ENCODE measurements at places on chromosomes 4 and X. TPM values are rescaled to one million over a fixed set of nuclear protein-coding genes. Genes with fewer than 3 reads are reported as not detected.

DNA sequence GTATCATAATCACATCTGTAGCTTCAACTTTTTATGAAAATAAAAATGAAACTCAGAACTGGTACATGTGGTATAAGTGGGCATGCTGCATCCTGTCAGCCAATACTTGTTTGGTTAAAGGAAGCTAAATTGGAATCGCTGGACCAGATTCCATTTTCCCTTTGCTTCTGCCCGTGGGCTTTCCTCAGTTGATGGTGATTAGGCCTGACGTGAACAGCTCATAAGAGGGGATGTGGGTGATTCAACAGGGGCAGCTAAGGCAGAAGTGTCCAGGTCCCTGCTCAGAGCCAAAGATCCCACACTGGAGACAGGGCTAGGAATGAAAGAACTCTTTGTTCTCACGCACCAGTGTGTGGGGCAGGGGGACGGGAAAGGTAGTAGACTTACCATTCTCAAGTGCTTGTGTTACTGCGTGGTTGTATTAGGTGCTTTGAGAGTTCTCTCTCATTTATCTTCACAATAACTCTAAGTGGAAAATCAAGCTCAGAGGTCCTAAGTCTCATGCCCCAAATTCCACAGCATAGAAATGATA, 63.2 kb upstream of the GUCY1A1 start:
- no peaks in the 10 kb centered on the region for H3K36me3 ChIP-seq
- no peak overlapping the region for H3K4me3 ChIP-seq
- no peak overlapping the region for H3K27ac ChIP-seq

DNA sequence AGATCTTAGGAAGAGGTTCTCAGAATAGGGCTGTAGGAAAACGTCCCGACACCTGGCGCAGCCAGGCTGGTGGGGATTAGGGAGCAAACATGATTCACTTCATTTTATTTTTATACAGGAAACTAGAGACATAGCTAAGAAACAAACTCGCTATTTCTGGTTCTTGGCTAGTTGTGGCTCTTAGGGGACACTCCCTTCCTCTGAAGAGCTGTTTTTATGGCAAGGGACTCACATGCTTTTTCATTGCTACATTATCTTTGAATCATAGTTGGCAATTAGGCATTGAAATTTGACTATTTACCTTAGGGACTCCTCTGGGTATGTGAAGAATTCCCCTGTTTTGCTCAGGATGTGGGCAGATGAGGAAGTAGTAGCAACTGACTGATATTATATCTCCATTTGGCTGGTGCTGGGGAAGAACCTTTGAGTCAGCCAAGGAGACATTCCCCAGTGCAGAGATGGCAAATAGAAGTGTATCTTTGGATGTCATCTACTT, 174.5 kb downstream of the SMIM20 start:
- H3K27me3 ChIP-seq = no peaks in the 10 kb centered on the region
- no peak overlapping the region for H3K4me3 ChIP-seq
- H3K36me3 ChIP-seq = no peaks in the 10 kb centered on the region

GRCh38 chrX:29687687-29688086, 527.7 kb upstream of the MAGEB2 start:
- H3K27ac ChIP-seq = no peak overlapping the region
- no peaks in the 10 kb centered on the region for H3K4me1 ChIP-seq
- H3K27me3 ChIP-seq = no peaks in the 10 kb centered on the region
- no peak overlapping the region for H3K4me3 ChIP-seq

DNA sequence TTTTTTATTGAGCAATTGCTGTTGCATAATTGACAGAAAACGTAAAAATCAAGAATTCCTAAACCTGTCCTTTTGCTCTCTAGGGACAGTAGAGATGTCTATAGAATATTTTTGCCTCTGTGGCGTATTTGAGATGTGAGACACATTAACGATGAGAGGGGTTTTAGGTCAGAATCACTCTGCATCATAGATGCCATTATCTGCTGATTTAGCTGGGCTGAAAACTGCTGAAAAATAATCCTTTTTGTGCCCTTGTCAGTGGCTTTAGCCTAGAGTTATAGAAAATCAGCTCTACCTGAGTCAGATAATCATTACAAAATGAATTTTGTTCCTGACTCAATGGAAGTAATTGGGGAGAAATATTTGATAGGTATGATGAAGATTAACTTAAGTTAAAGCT, 767.8 kb upstream of the TENM3 start:
- H3K4me3 ChIP-seq = no peak overlapping the region
- no peaks in the 10 kb centered on the region for H3K27me3 ChIP-seq
- no peaks in the 10 kb centered on the region for H3K4me1 ChIP-seq
- H3K27ac ChIP-seq = no peak overlapping the region

DNA sequence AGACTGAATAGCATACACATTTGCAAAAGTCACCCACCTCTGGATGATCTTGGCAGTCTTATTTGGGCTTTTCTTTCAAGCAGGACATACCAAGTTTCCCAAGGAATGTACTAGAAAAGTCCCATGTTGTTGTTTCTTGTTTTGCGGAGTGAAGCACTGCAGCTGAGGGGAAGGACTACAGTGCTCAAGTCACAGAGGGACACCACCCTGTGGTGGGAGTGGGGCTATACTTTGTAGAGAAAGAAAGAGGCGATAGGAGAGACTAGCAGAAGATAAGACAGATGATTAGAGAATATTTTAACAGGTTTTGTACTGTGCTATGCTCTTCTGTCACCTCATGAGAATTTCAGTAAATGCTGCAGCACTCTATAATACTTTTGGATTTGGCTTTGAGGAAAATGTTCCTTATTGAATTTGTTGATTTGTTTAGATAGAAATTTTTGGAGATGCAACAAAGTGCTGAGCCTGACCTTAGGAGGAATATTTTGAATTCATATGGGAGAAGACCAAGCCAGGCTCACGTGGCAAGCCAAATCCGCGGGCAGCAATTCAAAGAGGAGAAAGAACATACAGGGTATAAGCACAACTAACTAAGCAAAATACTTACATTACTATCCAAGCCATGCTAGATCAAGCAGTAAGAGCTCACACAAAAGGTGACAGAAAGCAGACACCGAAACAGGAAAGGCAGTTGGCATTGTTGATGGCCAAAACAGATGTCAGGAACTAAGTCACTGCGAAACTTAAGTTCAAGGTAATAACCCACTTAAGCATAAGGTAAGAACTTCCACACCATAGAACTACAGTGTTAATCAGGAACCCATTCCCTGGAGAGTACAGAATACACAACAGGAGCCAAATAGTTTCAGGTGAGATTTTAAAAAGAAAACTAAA, 280.3 kb upstream of the INTU start:
- H3K4me1 ChIP-seq = no peaks in the 10 kb centered on the region
- no peak overlapping the region for H3K27ac ChIP-seq
- no peak overlapping the region for H3K4me3 ChIP-seq
- no peaks in the 10 kb centered on the region for H3K36me3 ChIP-seq

GRCh38 chr4:87225936-87226335, 5.5 kb upstream of the KLHL8 start:
- no peak overlapping the region for H3K4me3 ChIP-seq
- no peaks in the 10 kb centered on the region for H3K27me3 ChIP-seq
- H3K27ac ChIP-seq = no peak overlapping the region

DNA sequence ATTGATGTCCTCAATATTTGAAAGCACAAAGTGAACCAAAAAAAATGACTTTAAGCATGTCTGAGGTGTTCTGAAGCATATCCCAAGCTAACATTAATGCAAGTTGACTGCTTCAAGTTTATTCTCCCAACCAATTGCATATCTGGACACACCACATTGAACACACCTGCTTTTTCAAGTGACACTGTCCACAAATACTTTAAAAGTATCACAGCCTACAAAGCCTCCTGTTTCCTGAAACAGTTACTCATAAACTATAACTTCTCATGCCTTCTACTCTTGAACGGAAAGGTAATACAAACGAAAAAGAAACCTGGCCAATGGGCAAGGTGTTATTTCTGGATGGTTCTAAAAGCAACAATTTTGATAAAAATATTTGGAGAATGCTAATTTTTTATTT, 1.1 kb downstream of the CDKL2 start:
- no peaks in the 10 kb centered on the region for H3K36me3 ChIP-seq
- no peak for DNase-seq
- H3K27me3 ChIP-seq = no peaks in the 10 kb centered on the region
- no peaks in the 10 kb centered on the region for H3K4me1 ChIP-seq
- H3K4me3 ChIP-seq = no peak overlapping the region

DNA sequence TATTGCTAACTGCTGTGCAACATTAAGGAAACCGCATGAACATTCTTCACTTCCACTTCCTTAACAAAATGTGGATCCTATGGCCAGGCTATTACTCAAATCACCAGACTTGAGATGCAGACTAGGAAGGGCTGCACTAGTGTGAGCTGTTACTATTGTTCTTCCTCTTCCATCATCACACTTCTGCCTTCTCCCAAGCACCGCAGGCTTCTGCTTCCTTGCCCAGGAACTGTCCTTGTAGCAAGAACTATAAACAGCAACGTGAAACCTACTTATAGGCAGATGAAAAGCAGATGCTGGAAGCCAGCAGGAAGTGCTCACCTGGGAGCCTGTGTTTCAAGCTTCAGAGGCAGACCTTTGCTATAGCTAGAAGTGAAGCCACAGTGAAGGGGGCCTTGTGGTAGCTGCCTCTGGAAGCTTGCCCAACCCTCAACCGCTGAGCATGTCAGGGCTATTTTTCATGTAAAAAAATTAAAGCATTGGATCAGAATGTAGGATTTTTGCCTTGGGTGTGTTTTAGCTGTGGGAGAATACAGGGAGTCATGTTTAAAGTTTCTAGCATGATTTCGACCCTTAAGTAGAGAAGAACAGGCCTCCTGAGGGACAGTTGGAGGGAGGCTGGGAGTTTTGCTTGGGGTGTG, 43.9 kb downstream of the CLNK start:
- H3K27ac ChIP-seq = no peak overlapping the region
- no peak for DNase-seq
- H3K4me3 ChIP-seq = no peak overlapping the region
- no peaks in the 10 kb centered on the region for H3K36me3 ChIP-seq
- H3K27me3 ChIP-seq = no peaks in the 10 kb centered on the region

DNA sequence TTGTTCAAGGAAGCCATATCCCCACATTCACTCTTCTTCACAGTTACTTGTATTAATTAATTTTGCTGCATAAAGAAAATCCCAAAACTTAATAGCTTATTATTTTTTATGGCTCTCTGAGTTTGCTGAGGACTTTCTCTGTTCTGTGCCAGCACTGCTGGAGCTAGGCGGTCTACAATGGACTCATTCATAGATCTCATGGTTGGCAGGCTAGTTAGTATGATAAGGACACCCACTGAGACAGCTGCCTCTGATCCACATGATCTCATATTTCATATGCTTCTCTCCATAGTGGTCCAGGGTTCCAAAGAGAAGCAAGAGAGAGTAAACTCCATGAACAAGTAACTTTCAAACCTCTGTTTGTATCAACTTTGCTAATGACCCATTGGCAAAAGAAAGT, 170.2 kb downstream of the ADGRA3 start:
- H3K36me3 ChIP-seq = no peaks in the 10 kb centered on the region
- H3K4me3 ChIP-seq = no peak overlapping the region
- DNase-seq = no peak
- no peaks in the 10 kb centered on the region for H3K4me1 ChIP-seq

DNA sequence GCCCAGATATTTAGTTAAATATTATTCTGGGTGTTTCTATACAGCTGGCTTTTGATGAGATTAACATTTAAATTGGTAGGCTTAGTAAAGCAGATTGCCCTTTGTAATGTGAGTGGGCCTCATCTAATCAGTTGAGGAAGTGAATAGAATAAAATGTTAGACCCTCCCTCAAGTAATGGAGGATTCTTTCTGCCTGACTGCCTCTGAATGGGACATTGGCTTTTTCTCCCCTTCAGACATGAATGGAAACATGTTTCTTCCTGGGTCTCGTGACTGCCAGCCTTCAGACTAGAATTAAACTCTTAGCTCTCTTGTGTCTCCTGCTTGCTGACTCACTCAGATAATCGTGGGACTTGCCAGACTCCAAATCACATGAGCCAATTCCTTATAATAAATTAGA, 266.7 kb downstream of the INPP4B start:
- H3K4me1 ChIP-seq = no peaks in the 10 kb centered on the region
- no peaks in the 10 kb centered on the region for H3K36me3 ChIP-seq
- no peak for DNase-seq

- H3K36me3 ChIP-seq = no peaks in the 10 kb centered on the region
- no peak overlapping the region for H3K4me3 ChIP-seq
- no peak for DNase-seq
- no peaks in the 10 kb centered on the region for H3K27me3 ChIP-seq
Measured at GRCh38 chr4:4415806-4416805, 29.2 kb downstream of the NSG1 start.

DNA sequence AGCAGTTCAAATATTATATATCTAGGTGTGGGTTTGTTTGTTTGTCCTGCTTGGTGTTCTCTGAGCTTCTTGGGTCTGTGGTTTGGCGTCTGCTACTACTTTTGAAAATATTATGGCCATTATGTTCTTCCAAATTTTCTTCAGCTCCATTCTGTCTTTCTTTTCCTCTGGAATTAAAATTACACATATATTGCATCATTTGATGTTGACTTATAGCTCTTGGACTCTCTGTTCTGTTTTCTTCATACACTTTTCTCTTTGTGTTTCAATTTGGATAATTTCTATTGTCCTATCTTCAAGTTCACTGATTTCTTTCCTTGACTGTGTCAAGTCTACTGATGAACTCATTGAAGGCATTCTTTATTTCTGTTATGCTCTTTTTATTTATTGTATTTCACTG, 65.2 kb upstream of the ZNF81 start:
- H3K27ac ChIP-seq = no peak overlapping the region
- no peak for DNase-seq
- H3K4me1 ChIP-seq = no peaks in the 10 kb centered on the region
- H3K27me3 ChIP-seq = no peaks in the 10 kb centered on the region

GRCh38 chrX:41265615-41266014, 68.3 kb upstream of the DDX3X start:
- no peak for DNase-seq
- no peak overlapping the region for H3K27ac ChIP-seq
- H3K27me3 ChIP-seq = no peaks in the 10 kb centered on the region
- H3K4me3 ChIP-seq = no peak overlapping the region
- H3K36me3 ChIP-seq = no peaks in the 10 kb centered on the region
- H3K4me1 ChIP-seq = no peaks in the 10 kb centered on the region

- H3K4me3 ChIP-seq = no peak overlapping the region
- no peaks in the 10 kb centered on the region for H3K36me3 ChIP-seq
- DNase-seq = no peak
- no peaks in the 10 kb centered on the region for H3K27me3 ChIP-seq
Measured at GRCh38 chr4:26780539-26780938, 80.1 kb upstream of the STIM2 start.

GRCh38 chrX:83501530-83501929, 6.6 kb upstream of the POU3F4 start:
- H3K36me3 ChIP-seq = no peaks in the 10 kb centered on the region
- DNase-seq = no peak
- H3K27ac ChIP-seq = no peak overlapping the region
- no peak overlapping the region for H3K4me3 ChIP-seq
- no peaks in the 10 kb centered on the region for H3K4me1 ChIP-seq

- H3K4me3 ChIP-seq = no peak overlapping the region
- H3K27me3 ChIP-seq = no peaks in the 10 kb centered on the region
- H3K36me3 ChIP-seq = no peaks in the 10 kb centered on the region
- no peaks in the 10 kb centered on the region for H3K4me1 ChIP-seq
- no peak for DNase-seq
Measured at GRCh38 chr4:75909405-75909804, 7.2 kb upstream of the PPEF2 start.

The TEX11 gene
- not detected for total RNA-seq

The PNMA5 gene
- not detected for total RNA-seq

The GRIA3 gene
- total RNA-seq = not detected

The PDZD4 gene
- 0.25 TPM for total RNA-seq

The PRKG2 gene
- total RNA-seq = not detected

The SPON2 gene
- 2.0 TPM for total RNA-seq

The PPEF2 gene
- not detected for total RNA-seq

The GAGE12J gene
- total RNA-seq = not detected

Data from PC-9 (cell line).